ENCODE measurements at places on chromosomes 1 and 21.

DNA sequence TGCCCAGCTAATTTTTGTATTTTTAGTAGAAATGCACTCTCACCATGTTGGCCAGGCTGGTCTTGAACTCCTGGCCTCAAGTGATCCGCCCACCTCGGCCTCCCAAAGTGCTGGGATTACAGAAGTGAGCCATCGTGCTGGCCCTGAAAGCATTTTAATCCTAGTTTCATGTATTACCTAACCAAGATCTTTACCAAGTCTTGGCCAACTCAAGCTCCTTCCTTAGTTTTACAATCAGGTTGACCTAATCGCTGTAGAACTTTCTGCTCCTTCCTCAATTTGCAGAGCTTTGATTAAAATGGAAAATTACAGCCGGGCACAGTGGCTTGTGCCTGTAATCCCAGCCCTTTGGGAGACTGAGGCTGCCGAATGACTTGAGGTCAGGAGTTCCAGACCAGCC, 3.2 kb upstream of the TMEM63A start:
- DNase-seq, result no peak

- DNase-seq, result no peak
Measured at GRCh38 chr1:220342853-220343252, 70.6 kb upstream of the RAB3GAP2 start.

DNA sequence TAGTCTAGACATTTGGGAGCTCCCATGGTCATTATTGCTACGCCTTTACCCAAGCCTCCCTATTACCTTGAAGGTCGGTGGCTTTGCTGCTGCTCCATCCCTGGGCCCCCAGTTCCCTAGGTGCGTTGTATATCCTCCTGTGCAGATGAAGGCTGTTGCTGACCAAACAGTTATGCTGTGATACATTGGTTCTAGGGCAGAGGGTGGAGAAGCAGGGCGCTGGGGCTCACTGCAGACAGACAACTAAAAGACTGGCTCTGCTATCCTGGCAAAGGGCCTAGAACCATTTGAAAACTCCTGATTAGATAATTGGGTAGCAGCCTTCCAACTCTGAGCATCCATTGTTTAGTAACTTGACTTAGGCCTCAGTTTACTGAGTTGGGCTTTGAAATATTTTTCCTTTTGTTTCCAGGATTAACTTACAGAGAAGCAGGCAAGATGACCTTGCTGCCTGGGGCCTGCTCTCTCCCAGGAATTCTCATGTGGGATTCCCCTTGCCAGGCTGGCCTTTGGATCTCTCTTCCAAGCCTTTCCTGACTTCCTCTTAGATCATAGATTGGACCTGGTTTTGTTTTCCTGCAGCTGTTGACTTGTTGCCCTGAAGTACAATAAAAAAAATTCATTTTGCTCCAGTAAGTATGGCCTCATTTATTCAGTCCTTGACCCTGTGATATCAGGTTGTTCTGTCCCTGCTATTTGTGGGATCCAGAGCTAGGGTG, 15.5 kb downstream of the CHI3L2 start:
- DNase-seq, result no peak

DNA sequence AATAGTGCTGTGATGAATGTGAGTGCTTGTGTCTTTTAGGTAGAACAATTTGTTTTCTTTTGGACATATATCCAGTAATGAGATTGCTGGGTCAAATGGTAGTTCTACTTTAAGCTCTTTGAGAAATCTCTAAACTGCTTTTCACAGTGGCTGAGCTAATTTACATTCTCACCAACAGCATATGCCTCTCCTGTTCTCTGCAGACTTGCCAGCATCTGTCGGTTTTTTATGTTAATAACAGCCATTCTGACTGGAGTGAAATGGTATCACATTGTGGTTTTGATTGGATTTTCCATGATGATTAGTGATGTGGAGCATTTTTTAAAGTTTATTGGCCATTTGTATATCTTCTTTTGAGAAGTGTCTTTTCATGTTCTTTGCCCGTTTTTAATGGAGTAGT, 647.3 kb upstream of the ADAMTS5 start:
- DNase-seq, result no peak

DNA sequence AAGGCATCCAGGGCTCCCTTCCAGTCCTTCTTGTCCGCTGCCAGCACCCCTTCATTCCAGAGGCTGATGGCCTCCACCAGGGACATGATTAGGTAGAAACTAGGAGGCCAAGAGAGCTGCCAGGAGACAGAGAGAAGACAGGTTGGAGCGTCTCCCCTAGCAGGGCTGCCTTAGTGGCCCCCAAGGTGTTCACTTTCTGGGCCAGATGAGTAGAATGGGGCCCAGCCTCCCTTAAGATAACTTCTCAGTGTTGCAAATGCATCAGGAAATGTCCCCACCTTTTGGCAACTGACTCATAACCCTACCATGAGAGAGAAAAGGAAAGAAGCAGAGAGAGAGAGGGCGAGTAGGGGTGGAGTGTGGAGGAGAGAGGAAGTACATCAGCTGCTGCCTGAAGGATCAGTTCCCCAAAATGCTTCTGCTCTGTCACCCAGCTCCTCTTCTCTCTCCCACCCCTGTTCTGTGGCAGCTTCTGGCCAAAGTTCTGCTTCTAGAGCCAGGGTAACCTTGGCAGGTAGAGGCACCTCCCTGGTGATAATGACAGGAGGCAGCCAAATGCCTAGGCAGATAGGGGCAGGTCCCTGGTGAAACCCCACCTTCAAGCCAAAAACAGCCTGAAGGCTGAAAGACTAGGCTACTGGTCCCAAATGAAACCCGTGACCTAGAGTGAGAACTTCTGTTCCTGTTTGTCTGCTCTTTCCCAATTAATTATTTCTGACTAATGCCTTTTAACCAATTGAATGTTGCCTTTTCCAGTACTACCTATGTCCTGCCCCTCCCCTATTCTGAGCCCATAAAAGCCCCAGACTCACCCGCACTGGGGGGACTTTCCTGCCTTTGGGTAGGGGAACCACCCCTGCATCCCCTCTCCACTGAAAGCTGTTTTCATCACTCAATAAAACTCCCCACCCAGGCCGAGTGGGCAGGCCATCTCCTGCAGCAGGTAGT, at the start of gene NCF2:
TSS of gene NCF2 (minus strand) at position 216 of the 948 bp plus-strand sequence. CDS start at position 86, 130 bp downstream.
- no peak for DNase-seq

DNA sequence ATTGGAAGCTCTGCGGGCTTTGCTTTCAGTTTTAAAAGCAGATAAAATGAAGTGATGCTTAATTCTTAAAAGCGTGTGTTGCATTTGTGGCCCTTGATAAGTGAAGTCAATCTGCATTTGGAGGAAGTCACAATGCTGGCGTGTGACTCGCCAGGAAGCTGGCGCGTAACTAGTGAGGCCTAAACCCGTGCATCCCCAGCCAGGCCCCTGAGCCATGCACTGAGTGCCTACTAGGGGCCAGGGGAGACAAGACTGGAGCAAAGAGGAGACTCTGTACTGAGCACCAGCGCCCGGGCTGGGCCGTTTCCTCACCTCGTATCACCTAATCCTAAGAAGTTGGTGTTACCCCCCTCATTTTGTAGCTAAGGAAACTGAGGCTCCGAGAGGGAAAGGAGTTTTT, 4.6 kb upstream of the DDOST start:
- no peak for DNase-seq

GRCh38 chr1:66695116-66695515, 57.1 kb upstream of the DYNLT5 start:
- DNase-seq, result no peak

DNA sequence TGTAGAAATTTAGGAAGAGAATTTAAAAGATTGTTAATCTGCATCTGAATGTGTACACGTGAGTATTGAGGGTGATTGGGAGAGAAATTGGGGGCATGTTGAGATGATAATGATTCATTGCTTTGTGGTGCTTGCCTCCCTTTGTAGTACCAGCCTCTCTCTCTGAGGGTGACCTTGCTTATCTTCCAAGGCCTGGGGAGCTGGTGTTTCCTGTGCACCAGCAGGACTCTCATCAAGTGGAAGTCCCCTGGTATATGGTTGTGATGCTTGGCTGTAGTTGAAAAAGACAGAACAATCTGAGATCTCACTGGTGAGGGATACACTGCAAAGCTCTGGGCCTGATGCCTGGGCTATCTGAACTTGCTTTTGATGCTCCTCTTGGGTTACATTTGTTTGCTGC, 4.0 kb downstream of the TCHHL1 start:
- no peak for DNase-seq

GRCh38 chr1:62315387-62315786, 3.8 kb downstream of the KANK4 start:
- no peak for DNase-seq

DNA sequence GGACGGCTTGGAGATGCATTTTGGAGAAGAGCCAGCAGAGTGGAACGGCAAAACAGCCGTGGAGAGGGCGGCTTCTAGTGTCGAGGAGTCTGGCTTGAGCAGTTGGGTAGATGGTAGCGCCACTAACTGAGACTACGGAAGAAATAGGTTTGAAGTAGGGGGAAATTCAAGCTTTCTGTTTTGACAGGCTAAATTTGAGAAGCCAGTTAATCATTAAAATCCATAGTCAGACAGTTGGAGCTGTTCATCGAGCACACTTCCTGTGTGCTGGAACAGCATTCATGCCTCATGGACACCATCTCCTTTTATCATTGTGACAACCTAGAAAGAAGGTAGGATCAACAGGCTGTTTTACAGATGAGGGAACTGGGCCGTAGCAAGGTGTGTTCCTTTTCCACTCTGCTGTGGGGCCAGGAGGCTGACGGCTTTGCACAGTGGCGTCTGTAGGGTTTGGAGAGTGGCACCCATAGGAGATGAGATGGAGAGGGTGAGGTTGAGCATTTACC, 3.4 kb upstream of the PKLR start:
- no peak for DNase-seq

DNA sequence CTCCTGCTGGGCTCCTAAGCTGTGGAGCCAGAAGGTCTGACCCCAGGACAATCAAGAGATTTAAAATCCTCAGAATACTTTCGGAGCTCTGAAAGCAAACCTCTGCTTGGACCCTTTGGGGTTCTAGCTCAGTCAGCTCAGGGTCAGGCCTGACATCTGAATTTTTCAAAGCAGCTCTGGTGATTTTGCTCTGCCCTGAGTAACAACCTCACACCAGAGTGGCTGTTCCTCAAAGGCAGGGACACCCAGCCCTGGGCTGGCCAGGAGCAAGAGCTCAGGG, 11.9 kb downstream of the SLC1A7 start:
- no peak for DNase-seq

GRCh38 chr1:53342735-53343470, 15.0 kb upstream of the LRP8 start:
- no peak for DNase-seq

- DNase-seq, result peak; percentile 7
Measured at GRCh38 chr1:35442734-35443133, 114.5 kb downstream of the KIAA0319L start.

DNA sequence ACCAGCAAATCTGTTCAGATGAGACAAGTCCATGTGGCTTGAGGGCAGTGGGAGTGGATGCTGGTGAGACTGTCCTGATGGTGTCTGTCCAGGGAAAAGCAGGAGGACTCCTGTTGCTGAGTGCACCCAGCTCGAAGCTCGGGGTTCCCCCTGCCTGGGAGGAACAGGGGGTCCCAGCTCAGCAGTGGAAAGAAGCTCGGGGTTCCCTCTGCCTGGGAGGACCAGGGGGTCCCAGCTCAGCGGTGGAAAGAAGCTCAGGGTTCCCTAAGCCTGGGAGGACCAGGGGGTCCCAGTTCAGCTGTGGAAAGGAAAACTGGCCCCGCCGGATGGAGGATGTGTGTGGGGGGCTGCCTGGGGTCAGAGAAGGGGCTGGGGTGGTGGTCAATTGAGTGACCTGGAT, 39.1 kb downstream of the CRYAA start:
- DNase-seq, result no peak

DNA sequence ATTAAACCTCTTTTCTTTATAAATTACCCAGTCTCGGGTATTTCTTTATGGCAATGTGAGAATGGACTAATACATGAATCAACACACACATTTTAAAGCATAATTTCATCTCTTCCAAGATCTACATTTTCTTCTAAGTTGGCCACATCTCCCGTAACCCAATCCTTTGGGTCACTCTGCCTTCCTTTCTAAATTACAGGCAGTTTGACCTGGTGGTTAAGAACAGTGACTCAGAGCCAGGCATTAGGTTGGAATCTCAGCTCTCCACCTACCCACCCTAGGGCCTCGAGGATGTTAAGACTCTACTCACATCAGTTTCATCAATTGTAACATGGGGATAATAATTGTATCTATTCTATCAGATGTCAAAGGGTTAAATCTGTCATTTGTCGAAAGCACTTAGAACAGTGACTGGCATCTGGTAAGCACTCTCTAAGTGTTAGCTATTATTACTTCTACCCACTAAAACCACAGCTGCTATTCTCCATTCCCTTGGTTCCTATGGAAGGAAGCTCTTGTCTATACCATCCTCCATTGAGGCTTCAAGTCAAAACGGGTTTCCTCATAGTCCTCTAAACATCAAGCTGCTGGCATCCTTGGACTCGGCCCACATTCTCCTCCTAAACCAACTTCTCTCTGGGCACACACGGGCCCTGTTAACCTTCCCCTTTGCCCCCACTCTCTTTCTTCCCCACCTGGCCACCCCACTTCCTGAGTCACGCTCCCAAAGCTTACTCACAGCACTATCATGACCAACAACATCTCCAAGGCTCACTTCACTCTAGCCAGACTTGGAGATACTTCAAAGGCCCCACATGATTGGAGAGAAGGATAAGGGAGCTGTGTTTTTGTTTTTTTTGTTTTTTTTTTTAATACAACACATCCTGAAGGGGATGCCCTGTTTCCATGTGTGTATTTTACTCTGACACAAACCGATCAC, 116.9 kb downstream of the TGFBR3 start:
- DNase-seq, result no peak

DNA sequence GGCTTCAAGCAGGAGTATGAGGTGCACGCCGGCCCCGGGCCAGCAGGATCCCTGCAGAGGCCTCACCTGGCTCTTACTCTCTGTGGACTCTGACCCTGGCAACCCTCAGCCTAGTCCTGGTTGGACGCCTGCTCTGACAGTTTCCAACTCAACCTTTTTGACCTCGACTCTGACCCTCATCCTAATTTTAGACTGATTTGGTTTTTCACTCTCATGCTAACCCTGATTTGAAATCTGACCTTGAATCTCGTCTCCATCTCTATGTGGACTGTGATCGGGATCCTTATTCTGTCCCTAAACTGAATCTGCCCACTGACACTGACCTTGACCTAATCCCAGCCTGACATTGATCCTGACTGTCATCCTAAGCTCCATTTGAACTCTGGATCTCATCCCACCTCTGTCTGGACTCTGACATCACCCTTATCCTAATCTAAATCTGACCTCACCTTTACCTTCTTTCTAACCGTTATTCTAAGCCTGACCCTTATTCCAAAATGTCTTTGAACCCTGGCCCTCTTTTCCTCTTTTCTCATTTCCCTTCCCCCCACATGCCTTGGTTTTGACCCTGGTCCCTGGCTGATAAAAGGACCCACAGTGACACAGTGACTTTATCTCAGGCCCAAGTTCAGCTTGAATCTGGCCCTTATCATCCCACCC, 67.8 kb downstream of the PTPRU start:
- no peak for DNase-seq

DNA sequence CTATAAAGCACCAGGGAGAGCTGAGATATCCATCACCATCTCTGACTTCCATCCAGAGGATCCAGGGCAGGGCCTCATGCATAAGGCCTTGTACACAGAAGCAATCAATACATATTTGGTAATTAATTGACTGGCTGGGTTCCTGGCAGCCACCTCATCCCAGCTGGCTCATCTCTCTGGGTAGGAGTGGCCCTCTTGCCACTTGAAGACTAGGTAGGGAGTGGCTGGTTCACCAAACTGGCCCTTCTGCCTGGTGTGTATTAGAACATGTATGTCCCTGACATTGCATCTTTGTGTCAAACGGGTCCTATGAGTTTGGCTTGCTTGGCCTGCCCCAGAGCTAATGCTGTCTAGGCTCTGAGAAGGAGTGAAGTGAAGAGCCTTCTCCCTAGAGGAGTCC, 11.8 kb downstream of the NUAK2 start:
- DNase-seq, result no peak

Data from activated gamma-delta T cell treated with anti-CD3 and anti-CD28 coated beads, Interleukin-2, amount 50 U/mL, for 16 hours (primary cell).